Nephron progenitor cell (in vitro differentiated cells): ENCODE measurements at places on chromosomes 4 and X.

- no peak for DNase-seq
Observed at GRCh38 chr4:113617195-113617594, 144.3 kb downstream of the CAMK2D start.

DNA sequence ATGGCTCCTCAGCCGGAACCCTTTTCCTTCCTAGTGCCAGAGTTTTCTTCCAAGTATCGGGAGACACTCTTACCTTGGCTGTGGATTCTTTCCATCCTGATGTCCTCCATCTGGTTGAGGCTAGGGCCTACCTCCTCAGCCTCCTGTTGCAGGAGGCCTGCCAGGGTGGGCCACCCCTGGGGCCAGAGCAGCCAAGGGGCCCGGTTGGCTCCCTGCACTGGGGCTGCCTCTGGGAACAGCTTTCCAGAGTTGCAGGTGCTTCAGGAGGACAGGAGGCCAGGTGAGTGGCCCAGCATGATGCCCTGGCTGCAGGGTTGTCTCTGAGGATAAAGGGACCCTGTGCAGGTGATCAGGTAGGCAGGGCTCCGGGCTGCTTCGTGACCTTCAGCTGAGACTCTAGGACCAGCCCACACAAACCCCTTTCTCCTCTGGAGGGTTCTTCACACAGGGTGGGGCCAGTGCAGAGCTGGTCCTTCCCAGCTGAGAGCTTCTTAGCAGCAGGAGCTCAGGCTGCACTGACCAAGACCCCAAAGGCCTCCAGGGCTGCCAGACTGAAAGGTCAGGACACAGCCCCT, 5.3 kb upstream of the GPR78 start:
- DNase-seq = no peak

- DNase-seq = no peak
Observed at GRCh38 chr4:99564921-99565320, 1.1 kb upstream of the TRMT10A start.

DNA sequence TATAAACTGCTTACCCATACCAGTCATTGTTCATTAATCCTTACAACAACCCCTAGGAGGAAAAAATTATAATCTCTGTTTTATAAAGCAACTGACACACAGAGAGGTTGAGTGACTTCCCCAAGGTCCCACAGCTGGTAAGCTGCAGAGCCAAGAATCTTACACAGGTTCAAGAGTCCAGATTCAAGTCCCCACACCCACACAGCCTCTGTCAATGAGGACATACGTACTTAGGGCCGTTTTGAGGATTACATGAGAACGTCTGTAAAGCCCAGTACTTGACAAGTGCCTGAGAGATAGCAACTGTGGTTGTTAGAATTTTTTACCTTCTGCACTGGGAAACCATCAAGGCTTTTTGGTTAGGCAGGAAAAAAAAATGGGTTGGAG, 556 bp upstream of the SLC25A43 start:
- DNase-seq = no peak

DNA sequence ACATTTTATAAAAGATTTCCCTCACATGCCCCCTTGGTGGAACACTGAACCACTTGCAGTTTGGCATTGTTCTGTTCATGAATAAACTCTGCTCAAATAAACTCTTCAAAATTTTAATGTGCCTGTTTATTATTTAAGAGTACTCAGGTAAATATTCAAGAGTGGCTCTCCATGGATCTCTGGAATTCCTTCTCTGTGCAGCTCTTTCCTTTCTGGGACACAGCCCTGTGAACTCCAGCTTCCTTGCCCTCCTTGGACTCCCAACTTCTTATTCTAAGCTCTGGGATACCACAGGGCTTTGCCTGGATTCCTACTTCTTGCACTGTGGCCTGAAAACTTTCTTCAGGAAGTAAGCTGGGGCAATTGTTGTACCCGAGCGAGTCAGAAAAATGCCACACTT, 8.3 kb downstream of the BEX3 start:
- no peak for DNase-seq

GRCh38 chrX:5807181-5807580, 421.5 kb downstream of the NLGN4X start:
- DNase-seq = no peak

GRCh38 chr4:164467493-164467892, 286.4 kb upstream of the SMIM31 start:
- DNase-seq = no peak

DNA sequence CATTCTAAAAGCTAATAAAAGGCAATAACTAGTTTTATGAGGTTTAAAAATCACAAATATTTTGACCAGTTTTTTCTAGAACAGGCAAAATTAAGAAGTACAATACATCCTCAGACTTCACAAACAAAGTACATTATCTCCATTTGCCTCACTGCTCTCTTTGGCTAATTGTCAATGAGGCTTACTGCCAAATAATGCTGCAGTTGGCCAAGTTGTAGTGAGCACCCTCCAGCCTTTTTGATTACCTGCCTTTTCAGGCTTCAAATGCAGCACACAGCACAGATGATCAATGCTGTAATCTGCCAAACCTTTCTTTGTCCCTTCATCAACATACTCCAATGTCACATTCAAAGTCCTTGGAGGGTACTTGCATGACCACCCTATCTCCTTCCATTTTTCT, 605.2 kb downstream of the KLHL13 start:
- no peak for DNase-seq

DNA sequence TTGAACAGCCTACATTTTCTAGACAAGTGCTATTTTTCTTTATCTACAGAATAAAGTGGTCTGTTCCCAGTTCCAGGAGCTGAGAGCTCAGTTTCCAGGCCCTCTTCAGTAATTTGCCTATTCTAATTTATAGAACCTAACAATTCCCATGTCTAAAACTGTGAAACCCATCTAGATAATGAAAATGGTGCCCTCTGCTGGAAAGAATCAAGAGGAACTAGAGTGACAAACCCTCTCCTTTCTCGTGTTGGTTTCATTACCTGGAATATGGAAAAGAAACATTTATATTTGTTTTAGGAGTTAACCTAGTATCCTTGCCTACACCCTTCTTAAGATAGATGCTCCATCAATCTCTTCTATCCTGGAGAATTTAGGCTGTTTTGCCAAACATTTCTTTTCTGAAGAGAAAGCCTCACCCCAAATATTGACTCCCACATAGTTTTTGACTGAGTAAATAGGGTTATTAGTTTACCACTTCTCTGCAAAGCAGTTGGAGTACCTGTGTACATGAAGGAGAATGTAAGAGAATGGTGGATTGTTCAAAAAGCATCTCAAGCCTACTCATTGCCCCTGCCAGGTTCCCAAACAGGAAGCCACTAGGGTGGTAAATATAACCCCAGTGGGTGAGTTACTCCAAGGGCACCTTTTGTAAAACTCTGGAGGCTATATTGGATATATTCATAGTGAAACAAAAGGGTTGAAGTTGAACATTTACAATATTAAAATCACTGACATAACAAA, 121.6 kb downstream of the RASL11B start:
- DNase-seq = peak; percentile 19

- DNase-seq = no peak
Observed at GRCh38 chr4:8793571-8794160, 78.0 kb downstream of the HMX1 start.

- DNase-seq = no peak
Observed at GRCh38 chr4:53943345-53944085, 120.9 kb downstream of the CHIC2 start.

- peak; percentile 12 for DNase-seq
Observed at GRCh38 chrX:54509400-54509799, 13.4 kb upstream of the FGD1 start.

DNA sequence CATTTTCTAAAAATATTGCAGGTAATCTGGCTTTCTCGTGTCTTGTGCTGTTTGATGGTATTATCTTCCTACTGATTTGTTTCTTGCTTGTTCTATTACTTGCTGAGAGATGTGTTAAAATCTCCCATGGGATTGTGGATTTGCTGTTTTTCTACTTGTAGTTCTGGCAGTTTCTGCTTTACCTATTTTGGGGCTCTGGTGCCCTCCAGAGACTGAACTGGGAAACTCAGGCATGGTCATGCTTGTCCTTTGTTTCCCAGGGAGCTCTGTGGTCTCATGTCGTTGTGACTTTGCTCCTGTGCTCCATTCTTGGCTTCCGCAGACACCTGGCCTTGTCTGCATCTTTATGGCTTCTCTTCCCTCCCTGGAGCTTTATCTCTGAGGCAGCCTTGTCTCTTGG, 39.5 kb downstream of the NSD2 start:
- peak; percentile 50 for DNase-seq

- DNase-seq = no peak
Observed at GRCh38 chr4:174592985-174593335, 70.7 kb upstream of the HPGD start.

GRCh38 chrX:98422536-98422935, 1538.8 kb downstream of the RPA4 start:
- no peak for DNase-seq

- DNase-seq = no peak
Observed at GRCh38 chr4:3029464-3029863, 44.9 kb downstream of the HTT-AS start.

DNA sequence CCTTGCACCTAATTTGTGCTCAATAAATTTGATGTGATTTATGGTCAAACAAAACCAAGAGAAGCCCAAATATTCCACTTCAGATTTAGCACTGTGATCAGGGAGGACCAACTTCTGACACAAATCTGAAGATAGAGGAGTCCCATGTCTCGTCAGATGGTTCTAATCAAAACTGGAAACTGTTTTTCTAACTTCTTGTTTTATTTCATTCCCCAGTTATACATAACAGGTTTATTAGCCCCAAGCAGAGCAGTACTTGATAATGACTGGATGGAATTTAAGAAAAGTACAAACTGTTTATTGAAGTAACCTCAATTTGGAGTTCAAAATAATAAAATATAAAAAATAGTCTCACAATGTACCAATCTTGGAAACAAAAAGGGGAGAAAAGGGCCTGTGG, 310.3 kb downstream of the LDB2 start:
- DNase-seq = no peak

DNA sequence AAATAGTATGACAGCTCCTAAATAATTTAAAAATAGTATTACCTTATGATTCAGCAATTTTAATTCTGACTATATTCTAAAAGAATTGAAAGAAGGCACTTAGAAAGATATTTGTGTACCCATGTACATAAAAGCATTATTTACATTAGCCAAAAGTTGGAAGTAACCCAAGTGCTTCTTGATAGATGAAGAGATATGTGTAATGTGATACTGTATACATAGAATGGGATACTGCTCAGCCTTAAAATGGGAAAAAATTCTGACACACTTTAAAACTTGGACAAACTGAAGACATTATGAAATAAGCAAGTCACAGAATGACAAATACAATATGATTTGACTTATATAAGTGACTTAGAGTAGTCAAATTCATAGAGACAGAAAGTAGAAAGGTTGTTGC, 112.2 kb downstream of the IDS start:
- no peak for DNase-seq

DNA sequence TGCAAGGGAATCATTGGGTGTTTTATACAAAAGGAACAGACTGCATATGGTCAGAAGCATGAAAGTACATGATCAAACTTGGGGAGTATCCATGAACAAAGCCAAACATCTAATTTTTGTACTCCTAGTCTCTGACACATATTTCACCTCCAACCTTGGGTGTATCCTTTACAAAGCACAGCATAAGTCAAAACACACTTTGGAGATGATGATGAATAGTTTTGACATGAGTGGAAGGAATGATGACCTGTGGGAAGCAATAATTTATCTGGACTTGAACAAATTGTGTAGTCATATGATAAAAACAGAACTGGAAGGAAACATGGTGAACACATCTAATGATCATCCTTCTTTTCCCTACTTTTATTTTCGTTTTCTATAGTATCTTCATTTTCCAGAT, 108.7 kb upstream of the PLS3 start:
- DNase-seq = no peak

DNA sequence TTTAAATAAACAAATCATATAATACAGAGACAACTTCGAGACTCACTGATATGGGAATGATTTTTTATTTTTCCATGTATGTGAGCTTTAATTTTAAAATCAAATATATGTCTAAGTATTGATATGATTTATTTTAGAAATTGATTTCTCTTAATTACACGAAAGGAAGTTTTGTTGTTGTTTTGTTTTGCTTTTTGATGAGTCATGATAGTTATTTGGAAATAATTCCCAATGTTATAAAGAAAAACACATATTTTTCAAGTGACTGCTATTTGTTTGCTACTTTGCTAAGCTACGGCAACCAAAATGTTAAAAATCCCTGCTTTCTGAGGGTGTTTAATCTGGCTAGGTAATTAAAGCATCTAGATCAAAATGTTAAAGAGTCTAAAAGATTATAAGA, 2139.4 kb upstream of the TENM3 start:
- DNase-seq = no peak

DNA sequence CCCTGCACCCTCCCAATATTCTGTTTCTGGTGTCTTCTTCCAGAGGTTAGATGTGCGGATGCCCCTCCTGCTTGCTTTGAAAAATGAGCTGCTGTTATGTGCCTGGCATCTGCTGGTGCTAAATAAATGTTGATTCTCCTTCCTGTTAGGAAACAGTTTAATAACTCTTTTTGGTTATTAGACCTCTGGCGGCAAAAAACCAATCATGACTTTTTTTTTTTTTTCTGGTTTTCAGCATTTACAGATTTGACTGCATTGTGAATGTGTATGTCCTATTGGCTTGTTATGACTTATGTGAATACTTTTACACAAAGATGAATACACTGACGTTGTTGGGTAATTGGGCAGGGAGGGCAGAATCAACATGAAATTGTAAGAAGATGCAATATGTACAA, 13.6 kb upstream of the TMEM156 start:
- DNase-seq = no peak

- no peak for DNase-seq
Observed at GRCh38 chr4:149500806-149501205, 314.8 kb downstream of the IQCM start.

GRCh38 chr4:3367866-3368265, 73.9 kb upstream of the HGFAC start:
- no peak for DNase-seq

DNA sequence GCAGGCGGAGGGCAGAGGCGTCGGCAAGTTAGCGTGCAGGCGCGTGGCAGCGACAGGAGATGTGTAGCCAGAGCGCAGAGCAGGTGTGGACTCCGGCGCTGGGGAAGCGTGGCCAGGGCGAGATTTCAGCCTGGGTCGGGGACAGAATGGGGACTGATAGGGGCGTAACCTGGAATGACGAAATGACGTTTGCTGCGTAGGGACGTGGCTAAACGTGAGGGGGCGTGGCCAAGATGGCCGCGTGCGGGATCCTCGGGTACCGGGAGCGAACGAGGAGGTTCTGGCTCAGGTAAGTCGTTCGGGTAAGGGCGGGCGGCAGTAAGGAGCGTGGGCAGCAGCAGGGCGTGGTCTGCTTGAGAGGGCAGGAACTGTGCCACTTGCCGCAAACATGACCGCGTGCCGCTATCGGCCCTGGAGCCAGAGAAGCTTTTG, 10.9 kb upstream of the CLTRN start:
- peak; percentile 73 for DNase-seq

DNA sequence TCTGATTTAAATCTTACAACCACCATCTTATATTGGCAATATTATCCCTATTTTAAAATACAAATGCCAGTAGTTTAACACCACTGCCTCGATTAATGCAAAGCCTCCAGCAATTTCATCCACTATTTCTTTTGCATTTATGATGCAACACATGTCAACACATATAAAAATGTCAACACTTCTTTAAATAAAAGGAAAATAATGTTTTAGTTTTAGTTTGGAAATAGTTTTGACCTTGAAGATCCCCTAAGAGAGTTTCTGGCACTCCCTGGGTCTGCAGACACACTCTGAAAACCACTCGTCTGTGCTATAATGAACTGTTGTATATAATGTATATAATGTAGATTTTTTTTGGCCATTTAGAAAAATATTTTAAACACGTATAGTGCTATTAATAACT, 99.0 kb downstream of the CAMK2D start:
- DNase-seq = no peak
